IMR-90 (cell line): ENCODE measurements at places on chromosomes 3 and 15.

DNA sequence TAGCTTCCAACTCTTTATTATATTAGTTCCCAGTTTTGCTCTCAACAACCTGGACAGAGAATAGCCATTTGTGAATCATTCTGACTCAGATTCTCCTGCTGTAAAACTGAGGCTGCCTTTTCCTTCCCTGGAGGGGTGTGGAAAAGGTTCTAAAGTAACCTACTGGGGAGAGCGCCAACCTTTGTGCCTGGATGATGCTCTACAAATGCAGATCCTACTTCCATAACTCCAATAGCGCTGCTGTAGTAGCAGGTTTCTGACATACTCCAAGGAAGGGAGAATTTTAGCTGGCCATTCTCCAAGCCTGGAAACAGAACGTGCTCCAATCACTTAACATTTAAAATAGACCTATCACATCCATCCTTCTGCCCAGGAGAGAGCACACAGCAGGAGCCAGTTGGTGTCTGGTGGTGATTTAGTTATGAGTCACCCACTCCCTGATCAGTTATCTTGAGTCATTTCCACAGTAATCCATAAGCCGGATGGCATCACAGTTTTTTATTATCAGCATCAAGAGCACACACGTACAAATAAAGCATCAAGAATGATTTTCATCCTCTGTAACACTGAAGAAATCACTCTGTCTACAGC, 38.3 kb downstream of the MYH15 start:
- peak; percentile 95 for DNase-seq
- no peaks in the 10 kb centered on the region for H3K36me3 ChIP-seq
- no peak overlapping the region for H3K4me3 ChIP-seq
- peak overlapping the region; percentile 41 for H3K27ac ChIP-seq

DNA sequence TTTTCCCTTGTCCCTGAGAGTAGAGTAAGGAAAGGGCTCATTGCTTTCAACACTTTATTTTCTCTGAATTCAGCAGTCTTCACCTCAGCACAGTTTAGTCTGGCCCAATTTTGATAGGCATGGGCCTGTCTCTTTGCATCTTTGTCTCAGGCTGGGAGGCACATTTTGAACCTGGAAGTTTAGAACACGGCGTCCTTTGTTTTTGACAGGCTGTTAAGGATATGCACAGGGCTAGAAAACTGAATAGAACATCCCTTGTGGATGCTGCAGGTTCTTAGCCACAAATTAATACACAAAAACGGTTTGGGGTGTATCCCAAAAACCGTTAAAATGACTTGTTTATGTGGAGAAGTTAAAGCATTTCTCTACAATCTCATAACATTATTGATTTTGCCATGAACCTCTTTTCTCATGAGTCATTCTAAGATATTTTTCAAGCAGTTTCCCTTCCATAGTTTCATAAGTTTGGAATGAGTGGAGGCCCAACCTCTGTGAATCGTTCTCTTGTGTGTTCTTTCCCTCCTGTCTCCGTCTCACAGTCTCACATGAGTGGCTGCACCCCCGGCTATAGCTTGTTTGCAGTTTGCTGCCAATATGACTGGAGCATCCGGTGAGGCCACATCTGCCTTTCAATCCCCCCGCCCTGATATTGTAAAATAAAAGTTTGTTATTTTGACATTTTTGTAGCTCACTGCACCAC, 192.9 kb upstream of the EIF1B start:
- no peak overlapping the region for H3K27ac ChIP-seq
- no peaks in the 10 kb centered on the region for H3K36me3 ChIP-seq

DNA sequence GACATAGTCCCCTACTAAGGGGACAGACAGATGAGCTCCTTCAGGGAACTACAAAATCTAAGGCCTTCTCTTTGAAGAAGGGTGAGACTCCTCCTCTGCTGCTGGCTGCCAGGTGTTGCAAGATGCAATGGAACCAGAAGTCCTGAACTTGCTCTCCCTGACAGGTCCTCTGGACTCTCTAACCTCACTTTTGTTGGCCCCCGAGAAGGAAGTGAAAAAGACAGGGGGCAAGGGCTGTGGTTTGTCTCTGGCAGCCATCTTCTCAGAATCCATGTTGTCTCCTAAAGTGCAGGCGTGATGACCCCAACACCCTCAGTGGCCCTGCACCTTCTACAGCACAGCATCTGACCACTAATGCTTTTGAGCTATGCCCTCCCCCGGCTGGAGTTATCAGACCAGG, 292.5 kb downstream of the CHST2 start:
- no peak overlapping the region for H3K4me3 ChIP-seq
- H3K27me3 ChIP-seq = no peaks in the 10 kb centered on the region; the same call in 1 of the 2 replicates
- H3K27ac ChIP-seq = no peak overlapping the region
- H3K36me3 ChIP-seq = no peaks in the 10 kb centered on the region
- no peak for DNase-seq

DNA sequence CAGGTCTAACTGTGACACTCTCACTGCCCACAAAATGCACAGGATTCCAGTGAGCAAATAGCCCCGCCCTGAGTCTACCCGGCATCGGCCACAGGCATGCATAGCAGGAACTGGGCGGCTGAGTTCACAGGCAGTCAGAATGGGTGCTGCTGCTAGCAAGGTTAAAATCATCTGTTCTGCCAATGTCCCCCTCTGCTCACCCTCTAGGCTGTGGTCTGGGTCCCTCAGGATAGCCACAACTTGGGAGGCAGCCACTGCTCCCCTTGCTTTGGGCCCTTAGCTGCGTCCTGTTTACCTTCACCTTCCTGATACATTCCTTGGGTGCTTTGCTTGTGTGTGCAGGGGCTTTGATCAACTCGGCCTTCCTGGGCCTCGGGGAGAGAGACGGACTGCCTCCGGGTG, 232.9 kb upstream of the RGMA start:
- H3K4me3 ChIP-seq = no peak overlapping the region
- no peak for DNase-seq
- no peaks in the 10 kb centered on the region for H3K4me1 ChIP-seq
- no peaks in the 10 kb centered on the region for H3K36me3 ChIP-seq
- H3K27me3 ChIP-seq = no peaks in the 10 kb centered on the region

DNA sequence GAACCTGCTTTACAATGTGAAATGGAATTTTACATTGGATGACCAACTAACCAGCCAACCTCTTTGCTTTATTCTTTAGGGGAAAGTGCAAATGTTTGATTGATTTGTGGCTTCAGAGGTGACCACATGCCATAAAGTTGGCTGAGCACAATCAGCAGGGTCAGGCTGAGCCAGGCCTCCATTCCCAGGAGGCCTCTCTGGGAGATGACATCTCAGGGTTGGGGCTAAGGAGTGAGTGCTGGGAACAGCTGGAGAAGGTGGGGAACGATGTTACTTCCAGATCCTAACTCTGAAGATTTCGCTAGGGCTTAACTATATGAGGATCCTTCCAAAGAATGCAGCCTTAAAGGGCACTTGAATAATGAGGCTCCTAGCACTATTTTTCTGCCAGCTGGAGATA, 131.7 kb downstream of the ATP10A start:
- H3K4me1 ChIP-seq = peaks cover 3% of the 10 kb centered on the region
- H3K27me3 ChIP-seq = no peaks in the 10 kb centered on the region
- DNase-seq = no peak
- H3K4me3 ChIP-seq = no peak overlapping the region
- no peaks in the 10 kb centered on the region; the same call in 1 of the 2 replicates for H3K36me3 ChIP-seq

GRCh38 chr3:152557302-152557999, 277.5 kb upstream of the P2RY1 start:
- no peak for DNase-seq
- H3K27me3 ChIP-seq = peaks cover 1% of the 10 kb centered on the region; the same call in 1 of the 2 replicates
- H3K4me3 ChIP-seq = no peak overlapping the region
- H3K36me3 ChIP-seq = no peaks in the 10 kb centered on the region

DNA sequence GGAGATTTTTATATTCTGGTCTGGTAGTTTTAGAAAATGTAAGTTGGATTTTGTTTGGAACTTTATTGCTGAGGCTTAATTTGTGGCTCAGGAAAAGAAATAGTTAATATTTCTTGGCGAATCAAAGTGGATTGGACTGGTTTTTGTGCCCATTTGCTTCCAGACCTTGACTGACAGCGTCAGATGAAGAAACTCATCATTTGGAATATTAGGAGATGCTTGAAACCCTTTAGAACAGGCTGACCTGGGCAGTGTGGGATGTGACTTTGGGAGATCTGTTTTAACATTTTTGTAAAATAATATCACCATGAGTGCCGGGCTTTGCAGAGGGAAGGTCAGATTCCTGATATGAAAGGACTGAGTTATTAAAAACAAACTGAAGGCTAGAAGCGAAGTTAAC, 83.0 kb downstream of the AAGAB start:
- peaks cover 72% of the 10 kb centered on the region for H3K4me1 ChIP-seq
- H3K4me3 ChIP-seq = no peak overlapping the region
- H3K36me3 ChIP-seq = peaks cover 84% of the 10 kb centered on the region
- no peaks in the 10 kb centered on the region for H3K27me3 ChIP-seq
- no peak for DNase-seq

GRCh38 chr3:5078151-5078550, 43.9 kb upstream of the ARL8B start:
- peak; percentile 66 for DNase-seq
- no peaks in the 10 kb centered on the region for H3K36me3 ChIP-seq
- no peak overlapping the region for H3K4me3 ChIP-seq
- peaks cover 3% of the 10 kb centered on the region for H3K27me3 ChIP-seq

DNA sequence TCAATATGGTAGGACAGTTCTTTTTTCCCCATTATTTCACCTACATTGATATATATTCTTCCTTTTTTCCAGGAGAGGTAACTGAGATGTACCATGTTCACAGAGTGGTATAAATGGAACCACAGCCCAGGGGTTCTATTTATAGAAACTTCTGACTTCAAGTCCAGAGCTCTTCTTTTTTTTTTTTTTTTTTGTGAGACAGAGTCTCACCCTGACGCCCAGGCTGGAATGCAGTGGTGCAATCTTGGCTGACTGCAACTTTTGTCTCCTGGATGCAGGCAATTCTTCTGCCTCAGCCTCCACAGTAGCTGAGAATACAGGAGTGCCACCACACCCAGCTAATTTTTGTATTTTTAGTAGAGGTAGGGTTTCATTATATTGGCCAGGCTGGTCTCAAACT, 267.1 kb upstream of the TPRG1 start:
- H3K27ac ChIP-seq = no peak overlapping the region
- peak; percentile 63 for DNase-seq
- H3K4me3 ChIP-seq = no peak overlapping the region
- H3K4me1 ChIP-seq = peaks cover 24% of the 10 kb centered on the region

GRCh38 chr15:47337106-47337505, 380.2 kb upstream of the SEMA6D start:
- no peaks in the 10 kb centered on the region for H3K36me3 ChIP-seq
- H3K4me3 ChIP-seq = no peak overlapping the region
- no peak overlapping the region for H3K27ac ChIP-seq
- peaks cover 8% of the 10 kb centered on the region for H3K4me1 ChIP-seq

- DNase-seq = no peak
- no peak overlapping the region for H3K27ac ChIP-seq
- no peaks in the 10 kb centered on the region for H3K36me3 ChIP-seq
- no peaks in the 10 kb centered on the region for H3K4me1 ChIP-seq
- H3K27me3 ChIP-seq = 0 out of 2 replicates have a peak, but pooled peaks cover 2% of the 10 kb centered on the region
- no peak overlapping the region for H3K4me3 ChIP-seq
These were observed 80.1 kb upstream of the FEZF2 start for GRCh38 chr3:62453448-62453847.

DNA sequence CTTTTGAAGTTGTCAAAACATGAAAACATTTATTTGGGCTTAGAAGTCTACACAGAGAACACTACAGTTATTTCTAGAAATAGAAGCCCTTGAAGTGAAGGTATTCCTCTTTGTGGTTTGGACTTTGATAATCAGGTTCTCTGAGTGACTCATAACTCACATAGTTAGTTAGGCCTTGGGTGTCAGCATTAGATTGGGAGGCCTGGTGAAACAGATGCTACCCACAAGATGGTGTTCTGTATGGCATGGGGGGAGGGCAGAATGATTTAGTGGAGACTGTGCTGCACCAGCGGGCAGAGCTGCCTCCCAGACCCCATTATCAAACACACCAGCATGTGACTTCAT, 108.9 kb upstream of the ETV5 start:
- no peaks in the 10 kb centered on the region for H3K36me3 ChIP-seq
- H3K27ac ChIP-seq = no peak overlapping the region
- no peak for DNase-seq
- H3K4me3 ChIP-seq = no peak overlapping the region

GRCh38 chr15:63922261-63922904, 88.6 kb upstream of the HERC1 start:
- no peaks in the 10 kb centered on the region for H3K4me1 ChIP-seq
- H3K27ac ChIP-seq = no peak overlapping the region
- peaks cover 20% of the 10 kb centered on the region for H3K27me3 ChIP-seq
- H3K36me3 ChIP-seq = no peaks in the 10 kb centered on the region
- no peak for DNase-seq
- no peak overlapping the region for H3K4me3 ChIP-seq

DNA sequence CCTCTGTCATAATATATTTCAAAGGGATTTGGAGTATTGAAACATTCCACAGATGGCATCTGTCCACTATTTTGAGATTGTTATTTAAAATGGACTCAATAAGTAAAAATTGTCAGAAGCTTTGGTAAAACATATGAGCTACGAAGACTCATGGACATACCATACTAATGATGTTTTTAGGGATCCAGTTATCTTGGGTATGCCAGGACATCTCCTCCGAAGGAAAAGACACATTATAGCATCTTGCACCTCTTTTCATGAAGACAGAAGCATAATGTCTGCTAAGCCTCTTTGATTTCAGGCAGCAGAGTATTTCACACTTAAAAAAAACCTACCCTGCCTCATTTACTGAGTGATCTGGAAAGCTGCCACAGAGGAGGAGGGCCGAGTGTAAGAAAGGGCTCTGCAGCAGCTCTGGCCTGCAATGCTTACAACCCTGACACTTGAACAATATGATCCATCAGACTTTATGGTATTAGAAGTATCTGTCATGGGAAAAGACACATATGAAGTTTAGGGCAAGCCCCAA, 284.8 kb downstream of the TUSC7 start:
- no peaks in the 10 kb centered on the region for H3K4me1 ChIP-seq
- H3K4me3 ChIP-seq = no peak overlapping the region
- no peaks in the 10 kb centered on the region for H3K36me3 ChIP-seq
- no peaks in the 10 kb centered on the region for H3K27me3 ChIP-seq

DNA sequence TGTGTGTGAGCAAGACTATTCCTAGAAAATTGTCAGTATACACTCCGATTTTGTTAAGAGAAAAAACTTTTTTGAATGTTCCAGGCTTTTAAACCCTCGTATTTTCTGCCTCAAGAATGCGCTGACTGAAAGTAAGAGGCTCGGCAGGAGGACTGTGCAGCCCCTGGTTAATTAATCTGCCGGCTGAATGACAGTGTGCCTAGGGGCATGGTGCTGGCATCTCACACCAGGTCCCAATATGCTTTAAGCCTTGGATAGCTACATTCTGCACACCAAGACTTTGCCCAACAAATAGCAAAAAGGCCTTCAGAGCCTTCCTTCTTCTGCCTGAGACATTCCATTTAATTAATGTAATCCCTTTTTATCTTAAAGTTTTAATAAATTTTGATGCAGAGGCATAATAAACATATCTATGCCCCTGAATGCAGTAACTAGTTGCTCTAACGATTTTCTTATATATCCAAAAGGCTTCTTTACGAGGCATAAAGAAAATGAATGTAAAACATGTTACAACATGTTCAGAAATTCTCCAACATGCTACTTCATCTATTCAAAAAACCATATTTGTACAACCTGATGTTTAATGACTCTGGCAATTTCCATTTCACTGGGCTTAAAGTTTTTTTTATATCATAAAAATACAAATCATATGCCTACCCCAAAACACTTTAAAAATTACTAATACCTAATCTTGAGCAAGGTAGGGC, 37.9 kb downstream of the DPH6 start:
- no peak overlapping the region for H3K27ac ChIP-seq
- no peak overlapping the region for H3K4me3 ChIP-seq
- no peaks in the 10 kb centered on the region for H3K36me3 ChIP-seq
- no peak for DNase-seq
- H3K4me1 ChIP-seq = no peaks in the 10 kb centered on the region

GRCh38 chr3:34212175-34212574, 413.7 kb downstream of the PDCD6IP start:
- no peaks in the 10 kb centered on the region for H3K27me3 ChIP-seq
- no peak overlapping the region for H3K27ac ChIP-seq
- H3K36me3 ChIP-seq = no peaks in the 10 kb centered on the region
- no peaks in the 10 kb centered on the region for H3K4me1 ChIP-seq
- H3K4me3 ChIP-seq = no peak overlapping the region
